ENCODE measurements at places on chromosomes 1 and 21.
A peak's percentile ranks its signal among the peaks of the same experiment; 100 is the strongest.

- no peak for DNase-seq
Observed at GRCh38 chr1:229035054-229035747, 235.7 kb upstream of the RAB4A start.

GRCh38 chr1:79322511-79323027 is 316.0 kb upstream of the ADGRL4 start:
- peak; percentile 51 for DNase-seq

DNA sequence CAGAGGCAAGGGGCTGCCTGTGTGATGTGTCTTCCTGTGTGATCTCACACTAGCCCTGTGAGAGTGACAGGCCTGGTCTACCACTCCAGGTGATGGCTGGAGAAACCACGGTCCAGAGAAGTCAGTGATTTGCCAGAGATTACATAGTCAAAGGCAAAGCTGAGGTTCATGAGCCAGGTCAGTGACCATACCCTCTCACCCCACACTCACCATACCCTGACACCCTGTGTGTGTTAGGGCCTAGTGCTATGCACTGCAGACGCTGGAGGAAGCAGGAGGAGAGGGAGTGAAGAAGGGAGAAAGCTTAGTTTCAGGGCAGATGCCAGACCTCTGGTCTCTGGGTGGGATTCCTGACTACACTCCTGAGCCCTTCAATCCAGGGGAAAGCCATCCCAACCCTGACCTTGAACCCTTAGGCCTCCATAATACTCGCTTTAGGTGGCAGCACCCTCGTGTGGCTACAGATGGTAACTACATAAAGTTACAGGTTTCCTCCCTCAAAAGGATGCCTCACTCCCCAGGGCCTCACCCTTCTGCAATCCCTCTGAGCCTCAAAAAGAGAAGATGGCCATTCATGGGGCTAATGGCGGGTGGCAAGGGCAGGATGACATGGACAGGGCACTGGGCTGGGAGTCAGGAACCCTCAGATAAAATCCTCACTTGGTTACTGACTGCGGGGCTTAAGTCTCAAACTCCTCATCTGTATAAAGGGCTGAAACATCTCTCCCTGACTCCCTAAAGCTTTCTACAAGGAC is 20.8 kb upstream of the SDC3 start:
- peak; percentile 43 for DNase-seq

DNA sequence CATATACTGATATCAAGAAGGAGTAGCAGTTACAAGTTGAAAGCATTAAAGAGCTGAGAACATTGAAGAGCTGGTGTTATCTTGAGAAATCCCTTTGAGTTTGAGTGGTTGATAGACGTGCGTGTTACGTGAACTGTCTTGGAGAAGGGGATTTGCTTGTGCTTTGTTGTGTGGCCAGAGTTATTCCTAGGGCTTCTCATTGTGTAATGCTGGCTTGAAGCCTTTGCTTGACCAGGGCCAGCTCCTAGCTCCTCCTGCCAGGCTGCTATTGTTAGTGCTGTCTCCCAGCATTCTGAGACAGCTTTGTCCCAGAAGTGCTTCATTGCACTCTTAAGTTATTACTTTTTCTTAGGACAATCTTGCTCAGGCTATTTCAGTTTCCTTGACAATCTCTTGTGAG is 116.2 kb upstream of the KCNK2 start:
- no peak for DNase-seq

GRCh38 chr1:28898405-28898881 is 15.9 kb upstream of the EPB41 start:
- DNase-seq, result no peak

DNA sequence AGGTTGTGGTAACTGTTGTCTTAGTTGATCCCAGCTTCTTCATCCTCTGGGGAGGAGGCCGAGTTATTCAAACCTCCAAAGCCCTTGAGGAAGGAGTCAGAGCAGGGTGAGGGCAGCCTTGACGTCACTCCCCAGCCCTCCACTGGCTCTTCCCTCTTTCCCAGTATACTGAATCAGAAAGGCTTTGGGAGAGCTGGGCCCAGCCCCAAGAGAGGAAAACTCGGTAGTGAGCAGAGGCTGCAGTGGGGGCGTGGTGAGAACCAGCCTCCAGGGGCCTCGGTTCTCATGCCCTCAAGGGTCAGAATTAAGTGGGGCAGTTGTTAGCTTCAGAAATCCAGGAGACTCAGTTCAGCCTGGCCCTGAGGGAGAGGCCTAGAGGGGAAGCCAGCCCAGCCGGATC is 1.8 kb upstream of the GJA4 start:
- no peak for DNase-seq

GRCh38 chr1:224683936-224684335 is 67.8 kb downstream of the CNIH3 start:
- DNase-seq, result no peak

DNA sequence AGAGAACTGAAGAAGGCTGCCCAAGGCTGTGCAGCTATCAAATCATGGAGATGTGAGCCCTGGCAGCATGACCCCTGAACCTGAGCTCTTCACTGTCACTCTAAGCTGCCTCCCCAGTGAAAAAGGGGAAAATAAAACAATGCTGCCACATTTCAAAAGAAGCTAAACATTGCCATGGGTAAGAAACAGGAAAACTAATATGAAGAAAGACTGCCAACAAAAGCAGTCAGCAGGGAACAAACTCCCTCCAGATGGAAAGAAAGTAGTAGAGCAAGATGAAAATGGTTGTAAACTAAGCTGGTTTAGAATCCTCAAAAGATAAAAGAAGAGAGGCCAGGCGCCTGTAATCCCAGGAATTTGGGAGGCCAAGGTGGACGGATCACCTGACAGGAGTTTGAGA is 36.2 kb upstream of the CSF1 start:
- no peak for DNase-seq

DNA sequence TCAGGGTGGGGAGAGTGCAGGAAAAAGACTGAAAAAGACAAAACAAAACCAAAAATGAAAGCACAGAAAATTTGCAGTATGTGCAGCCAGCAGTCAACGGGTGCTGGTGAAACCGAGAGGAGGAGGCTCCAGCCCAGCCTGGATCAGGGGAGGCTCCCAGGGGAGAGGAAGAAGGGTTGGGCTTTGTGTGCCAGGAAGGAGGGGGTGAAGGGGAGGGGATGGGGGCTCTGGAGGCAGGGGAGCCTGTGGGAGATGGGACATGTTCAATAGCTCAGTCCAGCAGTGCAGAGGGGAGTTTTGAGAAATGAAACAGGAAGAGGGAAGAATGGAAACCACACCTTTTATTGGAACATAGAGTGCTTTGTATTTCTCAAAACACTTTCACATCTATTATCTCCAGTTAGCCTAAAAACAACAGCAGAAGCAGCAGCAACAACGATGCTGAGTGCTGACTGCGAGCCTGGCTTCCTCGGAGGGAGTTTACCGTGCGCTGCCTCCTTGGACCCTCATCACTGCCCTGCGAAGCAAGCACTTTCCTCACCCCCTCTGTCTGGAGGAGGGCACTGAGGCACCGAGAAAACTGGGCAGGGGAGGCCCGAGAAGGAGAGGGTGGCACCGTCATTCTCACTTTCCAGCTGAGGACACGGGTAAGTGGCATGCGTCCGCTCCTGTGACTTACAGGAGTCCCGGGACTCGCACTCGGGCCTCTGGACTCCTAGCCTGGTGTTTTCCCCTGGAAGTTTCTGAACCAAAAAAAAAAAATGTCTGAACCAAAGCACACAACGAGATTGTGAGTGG is 62.9 kb downstream of the MDM4 start:
- DNase-seq, result peak; percentile 48

- DNase-seq, result no peak
Observed at GRCh38 chr1:198549866-198550265, 9.4 kb upstream of the ATP6V1G3 start.

GRCh38 chr1:198656500-198656932 is 17.7 kb downstream of the PTPRC start:
- DNase-seq, result no peak

DNA sequence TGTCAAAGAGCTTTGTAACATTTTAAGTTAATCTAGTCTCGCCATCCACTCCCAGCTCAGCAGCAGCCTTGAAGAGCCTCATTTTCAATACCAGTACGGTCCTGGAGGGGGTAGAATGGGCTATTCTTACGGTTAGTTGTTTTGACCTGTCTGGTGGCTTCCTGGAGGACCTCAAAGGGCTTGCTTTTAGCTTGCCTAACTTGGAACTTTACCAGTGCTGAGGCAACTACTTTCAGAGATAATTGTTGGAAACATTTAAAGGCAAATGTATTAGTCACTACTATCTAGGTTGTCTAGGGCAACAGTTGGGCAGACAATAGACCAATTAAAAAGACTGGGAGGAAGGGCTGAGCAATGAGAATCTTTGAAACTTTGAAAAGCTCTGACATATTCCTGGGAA is 56.0 kb downstream of the TTLL7 start:
- DNase-seq, result peak; percentile 14

GRCh38 chr1:218813237-218813636 is 360.4 kb upstream of the LYPLAL1 start:
- no peak for DNase-seq

DNA sequence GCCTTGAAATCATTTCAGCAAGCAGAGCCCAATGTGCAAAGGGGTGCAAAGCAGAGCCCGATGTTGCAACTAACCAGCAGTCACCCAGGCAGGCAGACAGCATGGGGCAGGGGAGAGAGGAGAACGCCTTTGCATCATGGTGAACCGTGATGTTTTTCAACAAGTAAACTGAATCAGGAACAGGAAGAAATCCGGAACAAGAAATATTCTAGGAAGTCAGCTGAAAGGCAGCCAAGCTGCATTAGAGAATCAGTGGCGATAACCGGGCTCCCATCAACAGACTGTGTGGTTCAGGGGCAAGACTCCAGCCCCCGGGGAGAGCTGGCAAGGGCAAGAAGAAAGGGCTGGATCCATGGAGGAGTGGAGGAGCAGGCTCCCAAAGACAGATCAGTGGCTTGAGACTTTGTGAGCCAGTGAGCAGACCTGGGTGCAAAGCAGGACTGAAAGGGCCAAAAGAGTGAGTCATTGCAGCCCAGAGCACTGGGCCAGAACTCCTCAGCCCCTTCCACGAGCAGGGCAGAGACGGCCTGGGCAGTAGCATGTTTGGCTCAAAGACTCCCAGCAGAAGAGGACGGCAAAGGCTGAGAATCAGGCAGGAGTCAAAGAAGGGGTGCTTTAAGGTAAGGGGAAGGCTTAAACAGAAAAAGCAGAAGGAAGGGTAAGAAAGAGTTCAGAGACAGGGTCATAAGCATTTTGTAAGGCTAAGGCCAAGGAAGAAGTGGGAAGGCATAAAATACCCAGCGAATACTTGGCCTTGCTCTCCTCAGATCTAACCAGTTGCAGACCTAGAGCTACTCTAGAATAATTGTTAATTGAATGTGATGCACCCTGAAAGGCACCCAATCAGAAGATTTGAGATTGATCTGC is 155.0 kb downstream of the SETD4 start:
- DNase-seq, result no peak

DNA sequence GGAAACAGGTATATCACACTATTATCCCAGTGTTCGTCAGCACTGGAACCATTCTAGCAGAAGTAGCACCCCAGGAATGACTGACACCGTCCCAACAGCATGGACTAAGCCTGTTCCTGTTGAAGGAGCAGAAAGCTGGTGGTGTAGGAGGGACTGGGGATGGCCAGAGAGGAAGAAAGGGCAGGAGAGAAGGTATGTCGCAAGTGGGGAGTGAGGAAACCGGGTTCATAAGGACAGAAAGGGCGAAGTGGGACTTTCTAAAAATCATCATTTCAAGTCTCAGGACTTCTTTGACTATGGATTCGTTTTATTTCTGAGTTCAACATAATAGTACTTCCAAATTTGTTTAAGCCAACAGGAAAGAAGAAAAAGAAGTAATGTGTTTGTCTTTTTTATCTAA is 19.7 kb upstream of the MX1 start:
- DNase-seq, result no peak

- no peak for DNase-seq
Observed at GRCh38 chr1:94920061-94920460, 6.8 kb downstream of the CNN3 start.

GRCh38 chr1:40593449-40594186 is 62.2 kb downstream of the ZNF684 start:
- DNase-seq, result no peak

DNA sequence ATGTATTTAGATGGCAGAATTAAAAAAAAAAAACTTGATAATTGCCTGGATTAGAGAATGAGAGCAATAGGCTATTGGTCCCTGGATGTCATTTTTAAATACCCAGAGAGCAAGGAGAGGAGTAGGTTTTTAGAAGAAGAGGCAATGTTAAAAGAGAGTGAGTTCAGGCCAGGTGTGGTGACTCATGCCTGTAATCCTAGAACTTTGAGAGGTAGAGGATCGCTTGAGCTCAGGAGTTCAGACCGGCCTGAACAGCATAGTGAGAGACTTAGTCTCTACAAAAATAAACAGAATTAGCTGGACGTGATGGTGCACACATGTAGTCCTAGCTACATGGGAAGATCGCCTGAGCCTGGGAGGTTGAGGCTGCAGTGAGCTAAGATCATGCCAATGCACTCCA is 15.9 kb upstream of the MUTYH start:
- DNase-seq, result no peak

GRCh38 chr1:225514671-225515081 is 86.8 kb upstream of the LBR start:
- no peak for DNase-seq

DNA sequence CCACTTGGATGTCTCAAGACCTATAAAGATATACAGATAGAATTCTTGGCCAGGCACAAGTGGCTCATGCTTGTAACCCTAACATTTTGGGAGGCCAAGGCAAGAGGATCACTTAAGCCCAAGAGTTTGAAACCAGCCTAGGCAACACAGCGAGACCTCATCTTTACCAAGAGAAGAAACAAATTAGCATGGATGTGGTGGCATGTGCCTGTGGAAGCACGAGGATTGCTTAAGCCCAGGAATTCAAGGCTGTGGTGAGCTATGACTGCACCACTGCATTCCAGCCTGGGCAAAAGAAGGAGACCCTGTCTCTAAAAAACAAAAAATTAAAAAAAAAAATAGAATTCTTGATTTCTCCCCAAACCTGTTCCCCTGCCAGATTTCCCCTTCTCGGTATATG is 8.3 kb downstream of the ASAP3 start:
- peak; percentile 59 for DNase-seq

DNA sequence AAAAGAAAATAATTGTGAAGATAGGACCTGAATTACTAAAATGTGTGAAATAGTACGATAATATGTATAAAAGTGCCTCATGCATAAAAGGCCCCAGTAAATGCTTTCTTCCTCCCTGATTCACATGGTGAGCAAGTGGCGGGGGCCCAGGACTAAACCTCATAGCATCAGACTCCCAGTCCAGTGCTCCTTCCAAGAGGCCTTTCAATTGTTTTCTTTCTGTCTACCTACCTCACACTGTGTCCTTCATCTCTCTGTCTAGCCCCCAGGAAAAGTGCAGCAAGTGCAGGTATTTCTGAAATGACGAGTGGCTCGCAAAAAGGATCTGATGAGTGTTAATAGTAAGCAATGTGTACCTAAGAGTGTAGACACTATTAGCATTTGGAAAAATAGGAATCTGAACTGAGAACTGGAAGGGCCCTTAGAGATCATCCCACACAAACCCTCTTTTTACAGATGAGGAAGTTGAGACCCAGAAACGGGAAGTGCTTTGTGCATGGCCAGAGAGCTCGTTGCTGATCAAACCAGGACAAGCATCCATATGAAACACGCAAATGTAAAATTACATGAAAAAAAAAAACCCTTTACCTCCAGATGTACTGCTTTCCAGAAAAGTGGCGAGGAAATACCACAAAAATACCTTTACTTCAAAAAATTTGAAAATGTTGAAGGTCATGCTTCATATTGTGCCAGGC is 118.2 kb upstream of the HOOK1 start:
- no peak for DNase-seq

GRCh38 chr1:33176362-33176850 is 5.4 kb downstream of the TRIM62 start:
- no peak for DNase-seq

GRCh38 chr21:31872452-31873274 is at the start of gene HUNK:
Gene HUNK (plus strand): TSS chr21:31873020. CDS start chr21:31873675, 655 bp downstream.
- DNase-seq, result peak; percentile 66

- DNase-seq, result no peak
Observed at GRCh38 chr1:112929979-112930378, 26.0 kb downstream of the SLC16A1 start.
